ENCODE measurements at places on chromosomes 13 and 19.
A peak's percentile ranks its signal among the peaks of the same experiment; 100 is the strongest.

DNA sequence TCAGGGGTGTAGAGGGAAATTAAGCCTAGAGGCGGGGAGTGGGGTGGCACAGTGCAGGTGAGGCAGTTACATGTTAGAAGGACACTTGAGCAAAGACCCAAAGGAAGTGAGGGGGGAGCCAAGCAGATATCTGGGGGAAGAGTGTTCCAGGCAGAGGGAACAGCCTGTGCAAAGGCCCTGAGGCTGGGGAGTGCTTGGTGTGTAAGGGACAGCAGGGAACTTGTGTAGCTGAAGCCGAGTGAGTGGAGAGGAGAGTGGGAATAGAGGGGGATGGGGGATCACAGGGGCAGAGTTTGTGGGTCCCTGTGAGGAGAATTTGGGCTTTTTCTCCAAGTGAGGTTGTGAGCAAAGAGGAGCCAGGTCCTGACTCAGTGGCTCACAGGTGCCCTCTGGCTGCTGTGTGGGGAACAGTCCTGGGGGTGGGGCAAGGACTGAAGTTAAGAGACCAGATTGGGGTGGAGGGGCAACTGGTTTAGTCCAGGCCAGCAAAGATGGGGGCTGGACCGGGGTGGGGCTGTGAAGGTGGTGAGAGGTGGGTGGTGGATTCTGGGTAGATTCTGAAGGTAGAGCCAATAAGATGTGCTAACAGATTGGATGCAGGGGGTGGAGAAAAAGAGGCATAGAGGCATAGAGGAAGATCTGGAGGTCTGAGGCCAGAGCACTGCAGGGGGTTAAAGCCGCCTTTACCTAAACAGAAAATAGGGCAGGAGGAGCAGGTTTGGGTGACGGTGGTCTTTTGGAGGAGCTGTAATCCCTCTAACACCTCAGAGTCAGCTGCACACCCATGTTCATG lies 75.3 kb downstream of the CACNA1A start:
- peak; percentile 48 for DNase-seq

- DNase-seq = no peak
Observed at GRCh38 chr19:15488489-15489226, 9.4 kb upstream of the PGLYRP2 start.

GRCh38 chr13:112567161-112567862 lies 20.6 kb downstream of the TUBGCP3 start:
- peak; percentile 7 for DNase-seq

GRCh38 chr13:66180836-66181235 lies 1049.3 kb downstream of the PCDH9 start:
- DNase-seq = peak; percentile 7

DNA sequence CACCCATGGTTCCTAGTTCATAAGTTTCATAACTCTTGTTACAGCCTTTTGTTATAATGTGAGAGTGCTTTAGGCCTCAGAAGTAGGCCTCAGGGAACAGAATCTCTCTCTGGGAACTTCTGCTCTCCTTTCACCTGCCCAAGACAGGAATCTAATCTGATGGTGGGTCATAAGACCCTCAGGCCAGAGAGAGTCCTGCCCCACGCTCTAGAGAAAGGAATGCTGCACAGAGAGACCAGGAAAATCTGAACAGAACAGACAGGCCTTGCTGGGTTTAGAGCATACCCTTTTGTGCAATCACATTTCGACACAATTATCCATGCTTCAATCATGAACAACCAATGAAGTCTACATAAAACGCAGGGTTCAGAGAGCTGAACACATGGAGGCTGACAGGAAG lies 3.4 kb upstream of the DIAPH3 start:
- no peak for DNase-seq

- peak; percentile 0 for DNase-seq
Observed at GRCh38 chr13:84077271-84077670, 195.0 kb upstream of the SLITRK1 start.

GRCh38 chr13:59865398-59865797 lies 298.3 kb downstream of the DIAPH3 start:
- no peak for DNase-seq

DNA sequence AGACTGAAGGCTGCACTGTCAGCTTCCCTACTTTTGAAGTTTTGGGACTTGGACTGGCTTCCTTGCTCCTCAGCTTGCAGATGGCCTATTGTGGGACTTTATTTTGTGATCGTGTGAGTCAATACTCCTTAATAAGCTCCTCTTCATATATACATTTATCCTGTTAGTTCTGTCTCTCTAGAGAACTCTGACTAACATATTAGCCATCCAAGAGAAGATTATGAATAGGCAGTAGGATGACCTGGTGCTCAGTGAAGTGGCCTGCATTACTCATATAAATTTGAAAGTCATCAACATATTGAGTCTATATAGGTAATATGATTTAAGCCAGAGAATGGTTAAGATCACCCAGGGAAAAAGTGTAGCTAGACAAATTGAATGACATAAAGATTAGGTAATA lies 136.3 kb upstream of the UFM1 start:
- peak; percentile 35 for DNase-seq

- peak; percentile 55 for DNase-seq
Observed at GRCh38 chr13:41561170-41561569, 103.8 kb downstream of the RGCC start.

- peak; percentile 83 for DNase-seq
Observed at GRCh38 chr19:54473071-54473891, at the start of gene CDC42EP5. Gene CDC42EP5 (minus strand): TSS chr19:54473296. CDS start chr19:54465547, 7,749 bp downstream.

- no peak for DNase-seq
Observed at GRCh38 chr19:9757544-9758501, 10.7 kb downstream of the ZNF846 start.

DNA sequence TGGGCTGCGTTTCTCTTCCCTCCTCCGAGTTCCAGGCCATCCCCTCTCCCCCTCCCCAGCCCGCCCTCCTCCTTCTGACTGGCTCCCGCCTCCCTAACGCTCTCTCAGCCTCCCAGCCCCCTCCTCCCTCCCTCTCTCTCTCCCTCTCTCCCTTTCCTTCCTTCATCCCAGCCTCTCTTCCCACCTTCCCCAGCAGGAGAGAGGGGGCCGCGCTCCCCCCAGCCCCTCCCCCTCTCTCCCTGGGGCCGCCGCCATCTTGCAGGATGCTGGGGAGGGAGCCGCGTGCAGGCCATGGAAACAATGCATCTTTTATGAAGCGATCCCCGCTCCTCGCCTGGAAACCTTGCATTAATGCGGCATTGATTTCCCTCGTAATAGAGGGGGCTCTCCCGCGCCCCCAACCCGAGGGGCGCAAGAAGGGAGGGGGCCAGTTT lies 42.6 kb upstream of the ADGRL1 start:
- peak; percentile 14 for DNase-seq

DNA sequence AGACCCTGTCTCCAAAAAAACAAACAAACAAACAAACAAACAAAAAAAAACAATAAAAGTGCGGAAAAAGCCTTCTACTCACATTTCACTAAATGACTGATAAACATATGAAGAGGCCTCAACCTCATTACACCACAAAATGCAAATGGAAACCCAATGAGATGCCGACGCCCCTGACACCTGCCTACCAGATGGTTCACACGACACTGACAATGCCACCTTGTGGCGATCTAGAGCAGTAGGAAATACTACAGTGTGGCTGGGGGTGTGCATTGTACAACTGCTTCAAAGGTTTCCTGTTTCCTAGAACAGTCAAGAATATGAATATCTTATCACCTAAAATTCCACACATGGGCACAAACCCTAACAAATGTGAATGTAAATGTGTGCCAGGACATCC lies 14.0 kb downstream of the SCGB2B2 start:
- DNase-seq = peak; percentile 26

- DNase-seq = peak; percentile 90
Observed at GRCh38 chr19:38849147-38849859, 483 bp downstream of the HNRNPL start.

DNA sequence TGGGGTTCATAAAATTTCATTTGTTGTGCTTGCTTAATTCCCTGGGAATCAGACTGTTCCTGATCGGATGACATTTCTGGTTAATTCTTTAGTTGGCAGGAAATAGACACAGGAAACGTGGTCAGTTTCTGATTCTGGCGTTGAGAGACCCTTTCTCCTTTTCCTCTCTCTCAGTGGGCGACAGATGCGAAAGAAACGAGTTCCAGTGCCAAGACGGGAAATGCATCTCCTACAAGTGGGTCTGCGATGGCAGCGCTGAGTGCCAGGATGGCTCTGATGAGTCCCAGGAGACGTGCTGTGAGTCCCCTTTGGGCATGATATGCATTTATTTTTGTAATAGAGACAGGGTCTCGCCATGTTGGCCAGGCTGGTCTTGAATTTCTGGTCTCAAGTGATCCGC lies 10.8 kb downstream of the LDLR start:
- no peak for DNase-seq

DNA sequence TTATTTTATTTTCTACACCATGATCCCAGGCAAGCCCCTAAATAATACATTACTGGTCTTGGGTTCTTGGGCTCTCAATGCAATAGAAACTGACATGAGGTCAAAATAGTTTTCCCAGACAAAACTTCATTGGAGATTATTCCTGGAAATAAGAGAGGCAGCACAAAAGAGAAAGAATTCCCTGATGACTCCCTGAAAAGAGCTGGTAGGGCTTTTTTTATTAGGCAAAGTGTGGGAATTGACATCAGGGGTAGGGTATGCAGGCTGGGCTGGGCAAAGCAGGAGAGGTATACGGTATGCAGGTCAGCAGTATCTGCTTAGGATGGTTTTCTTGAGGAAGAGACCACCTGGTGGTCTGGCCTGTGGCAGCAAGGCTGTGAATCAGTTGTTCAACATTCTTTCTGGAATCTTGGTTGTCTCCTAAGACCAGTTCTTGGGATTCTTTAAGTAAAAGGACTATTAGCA lies 9.3 kb upstream of the IGFL3 start:
- DNase-seq = no peak

DNA sequence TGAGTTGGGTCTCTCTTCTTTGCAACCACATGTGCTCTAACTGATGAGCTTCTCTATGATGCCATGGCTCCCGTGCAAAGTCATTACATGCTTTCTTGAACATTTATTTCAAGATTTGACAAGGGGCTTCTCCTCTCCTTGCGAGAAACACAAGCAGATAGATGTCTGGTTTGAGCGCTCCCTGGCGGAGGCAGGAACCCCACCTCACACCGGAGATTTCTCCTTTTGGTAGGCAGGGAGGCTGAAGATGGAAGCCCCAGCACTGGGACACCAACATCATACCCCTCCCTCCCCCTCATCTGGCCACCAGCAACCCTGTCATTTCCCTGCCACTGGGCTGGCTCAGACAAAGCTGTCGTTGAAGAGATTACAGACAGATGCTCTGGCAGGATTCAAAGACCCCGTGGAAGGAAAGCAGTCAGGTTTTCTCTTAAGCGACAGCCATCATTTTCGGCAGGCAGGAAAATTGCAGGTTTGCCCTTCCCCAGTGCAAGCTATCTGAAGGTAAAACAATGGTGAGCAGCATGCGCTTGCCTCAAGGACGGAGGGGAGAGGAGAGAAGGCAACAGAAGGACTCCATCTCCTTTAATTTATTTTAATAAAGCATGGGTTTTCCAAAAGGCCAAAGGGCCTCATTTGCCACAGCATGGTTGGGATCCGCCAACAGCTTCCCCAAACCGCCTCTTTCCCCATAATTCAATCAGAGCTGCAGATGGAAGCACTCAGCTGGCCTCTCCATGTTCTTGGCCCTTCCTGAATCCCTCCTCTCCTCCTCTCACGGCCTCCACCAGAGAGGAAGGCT lies 344.1 kb upstream of the TSHZ3 start:
- DNase-seq = no peak

DNA sequence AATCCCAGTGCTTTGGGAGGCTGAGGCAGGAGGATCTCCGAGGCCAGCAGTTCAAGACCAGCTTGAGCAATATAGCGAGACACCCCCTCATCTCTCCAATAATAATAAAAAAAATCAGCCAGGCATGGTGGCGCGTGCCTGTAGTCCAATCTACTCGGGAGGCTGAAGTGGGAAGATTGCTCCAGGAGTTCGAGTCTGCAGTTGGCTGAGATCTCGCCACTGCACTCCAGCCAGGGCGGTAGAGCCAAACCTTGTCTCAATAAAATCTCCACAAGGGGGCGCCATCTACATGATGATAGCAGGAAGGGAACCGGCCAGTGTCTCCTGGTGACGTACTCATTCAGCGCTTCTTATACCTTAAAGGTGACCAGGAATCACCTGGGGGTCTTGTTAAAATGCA lies 13.6 kb upstream of the C5AR1 start:
- DNase-seq = peak; percentile 73

- no peak for DNase-seq
Observed at GRCh38 chr19:49549045-49549444, 21.2 kb downstream of the RCN3 start.

DNA sequence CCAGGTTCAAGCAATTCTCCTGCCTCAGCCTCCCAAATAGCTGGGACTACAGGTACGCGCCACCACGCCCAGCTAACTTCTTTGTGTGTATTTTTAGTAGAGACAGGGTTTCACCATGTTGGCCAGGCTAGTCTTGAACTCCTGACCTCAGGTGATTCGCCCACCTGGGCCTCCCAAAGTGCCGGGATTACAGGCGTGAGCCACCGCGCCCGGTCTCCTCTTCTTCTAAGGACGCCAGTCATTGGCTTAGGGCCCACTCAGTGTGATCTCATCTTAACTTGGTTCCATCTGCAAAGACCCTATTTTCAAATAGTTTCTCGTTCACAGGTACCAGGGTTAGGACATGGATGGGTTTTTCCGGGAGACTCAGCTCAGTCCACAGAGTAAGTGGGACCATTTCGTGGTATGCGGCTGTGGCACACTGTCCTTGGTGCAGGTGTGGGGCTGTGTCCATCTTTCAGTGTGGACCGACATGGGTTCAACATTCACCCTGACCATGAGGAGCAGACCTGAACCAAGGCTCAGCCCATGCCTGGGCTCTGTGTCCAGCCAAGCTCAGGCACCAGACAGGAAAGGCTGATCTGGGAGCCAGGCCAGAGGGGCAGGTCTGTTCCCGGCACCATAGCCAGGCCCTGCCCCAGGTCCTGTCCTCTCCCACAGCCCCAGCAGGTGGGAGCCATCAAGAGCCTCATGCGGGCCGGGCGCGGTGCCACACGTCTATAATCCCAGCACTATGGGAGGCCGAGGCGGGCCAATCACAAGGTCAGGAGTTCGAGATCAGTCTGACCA lies 2.8 kb upstream of the MKNK2 start:
- peak; percentile 24 for DNase-seq
